NCI-H1417 treated with DMSO at 0.1 percent for 48 hours (cell line): ENCODE measurements at places on chromosomes 3 and 15.

- DNase-seq = no peak
Observed at GRCh38 chr3:124937049-124937448, 2.5 kb upstream of the MUC13 start.

DNA sequence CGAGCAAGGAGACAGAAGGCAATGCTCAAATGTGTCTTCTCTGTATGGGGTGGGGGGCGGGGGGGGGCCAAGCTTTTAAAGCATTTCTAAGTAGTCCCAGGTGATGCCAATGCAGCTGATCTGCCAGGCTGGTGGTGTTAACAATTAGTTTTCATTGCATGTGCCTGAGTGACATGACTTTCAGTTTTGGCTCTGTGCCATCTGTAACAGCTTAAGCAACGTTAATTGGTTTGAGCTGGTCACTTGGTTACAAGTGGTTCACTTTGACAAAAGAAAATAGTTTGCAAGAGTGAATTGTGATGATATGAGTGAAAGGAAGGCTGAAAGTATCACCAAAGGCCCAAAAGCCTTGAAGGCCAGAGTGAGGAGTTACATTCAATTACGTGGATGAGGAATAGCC lies 26.4 kb upstream of the LRIG1 start:
- no peak for DNase-seq

DNA sequence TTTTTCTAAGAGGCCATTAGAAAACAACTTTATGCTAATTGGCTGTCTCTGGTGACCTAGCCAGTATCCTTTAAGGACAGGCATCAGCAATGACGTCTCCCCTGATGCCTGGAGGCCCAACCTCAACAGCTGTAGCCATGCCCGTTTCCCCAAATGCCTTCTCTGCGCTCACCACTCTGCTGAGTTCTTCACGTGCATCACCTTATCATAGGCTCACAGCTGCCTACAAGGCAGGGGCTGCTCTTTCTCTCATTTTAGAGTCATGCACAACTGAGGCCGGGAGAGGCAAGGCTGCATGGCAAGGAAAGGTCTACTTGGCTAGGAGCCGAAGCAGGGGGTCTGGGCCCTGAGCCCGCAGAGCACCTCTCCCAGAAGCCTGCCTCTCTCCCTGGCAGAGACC lies 43.9 kb upstream of the SEC13 start:
- no peak for DNase-seq

DNA sequence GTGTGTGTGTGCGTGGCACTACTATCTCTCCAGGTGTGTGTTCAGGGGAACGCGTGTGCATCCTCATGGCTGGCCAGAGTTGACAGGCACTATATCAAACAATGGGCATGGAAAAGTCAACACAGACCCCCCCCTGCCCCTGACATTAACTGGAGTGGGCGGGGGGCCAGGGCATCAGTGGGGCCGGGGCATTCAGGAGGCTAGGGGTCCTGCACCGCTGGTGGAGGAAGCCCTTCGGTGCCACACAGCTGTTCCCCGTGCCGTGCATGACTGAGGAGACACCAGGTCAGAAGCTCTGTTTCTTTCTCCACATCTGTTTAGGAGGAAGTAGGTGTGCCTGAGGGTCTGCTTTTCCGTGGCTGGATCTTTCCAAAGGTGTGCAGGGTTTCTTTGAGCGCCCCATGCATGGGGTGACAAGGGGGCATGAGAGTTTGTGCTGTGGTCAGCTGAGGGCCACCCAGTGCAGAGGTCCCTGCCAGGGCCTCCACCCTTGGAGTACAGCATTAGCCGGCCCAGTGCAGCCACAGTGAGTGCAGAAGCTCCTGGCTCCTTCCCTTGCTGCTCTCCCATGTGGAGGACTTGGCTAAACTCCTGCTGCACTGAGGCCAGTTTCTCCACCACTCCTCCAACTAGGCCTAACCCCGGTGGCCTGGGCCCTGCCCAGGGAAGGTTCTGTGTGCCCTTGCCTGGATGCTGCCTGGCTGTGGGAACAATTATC lies 7.5 kb downstream of the C3orf22 start:
- no peak for DNase-seq

- peak; percentile 99 for DNase-seq
Observed at GRCh38 chr3:182596676-182597410, 196.5 kb upstream of the ATP11B start.

- DNase-seq = no peak
Observed at GRCh38 chr15:51071578-51071977, 23.1 kb downstream of the TNFAIP8L3 start.

- no peak for DNase-seq
Observed at GRCh38 chr3:171832989-171833388, 10.2 kb upstream of the TMEM212 start.

DNA sequence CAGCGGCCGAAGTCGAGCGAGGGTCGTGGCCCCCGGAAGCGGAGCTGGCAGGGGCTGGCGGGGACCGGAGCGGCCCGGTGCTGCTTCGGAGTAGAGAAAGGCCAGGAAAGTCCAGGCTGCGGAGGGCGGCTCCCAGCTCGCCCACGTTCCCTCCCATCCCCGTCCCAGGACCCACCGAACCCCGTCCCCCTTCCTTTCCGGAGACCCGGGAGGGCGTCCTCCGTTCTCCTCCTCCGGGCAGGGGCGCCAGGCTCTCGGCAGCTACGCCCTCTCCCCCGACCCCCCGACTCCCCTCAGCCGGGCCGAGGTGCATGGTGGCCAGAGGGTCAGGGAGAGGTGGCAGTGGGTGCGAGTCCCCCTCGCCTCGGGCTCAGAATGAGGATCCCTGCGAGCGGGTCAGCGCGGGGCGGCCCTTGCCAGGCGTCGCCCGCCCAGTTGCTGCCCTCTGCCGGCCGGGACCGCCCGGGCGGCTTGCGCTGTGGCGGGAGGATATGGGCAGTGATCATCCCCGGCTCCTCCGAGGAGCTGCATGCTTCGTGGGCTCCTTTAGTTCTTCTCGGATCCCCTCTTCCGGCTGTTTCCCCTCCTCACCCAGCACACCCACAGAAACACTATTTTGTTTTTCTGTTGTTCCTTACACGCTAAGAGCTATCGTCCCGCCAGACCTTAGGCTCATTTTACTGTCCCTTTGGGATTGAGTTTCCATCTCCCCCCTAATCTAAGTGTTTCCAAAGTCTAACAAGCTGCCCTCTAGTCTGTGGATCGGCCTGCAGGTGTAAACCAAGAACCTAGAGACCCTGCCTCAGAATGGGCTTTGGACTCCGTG lies 744 bp upstream of the ALDH1A2 start:
- DNase-seq = no peak

GRCh38 chr3:185342459-185343174 lies 20.3 kb upstream of the MAP3K13 start:
- DNase-seq = no peak

DNA sequence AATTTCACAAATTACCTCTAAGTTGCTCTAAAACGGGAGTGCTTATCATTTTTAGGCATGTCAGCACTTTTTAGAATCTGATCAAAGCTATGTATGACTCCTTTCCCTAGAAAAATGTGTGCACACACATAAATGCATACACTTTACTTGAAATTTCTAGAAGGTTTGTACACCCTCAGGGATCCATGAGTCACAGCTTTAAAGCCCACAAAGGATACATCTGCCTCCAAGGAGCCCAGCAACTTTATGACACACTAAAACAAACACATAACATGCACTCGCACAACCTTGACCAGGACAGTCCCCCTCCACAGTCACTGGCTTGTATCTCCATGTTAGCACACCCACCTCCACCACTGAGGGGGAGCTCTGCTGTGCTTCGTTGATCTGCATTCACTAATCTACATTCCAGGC lies 722.0 kb upstream of the CFAP20DC start:
- DNase-seq = no peak

GRCh38 chr3:130543322-130543721 lies 26.3 kb downstream of the COL6A6 start:
- DNase-seq = no peak

- no peak for DNase-seq
Observed at GRCh38 chr3:181794011-181794790, 82.5 kb downstream of the SOX2 start.

- DNase-seq = no peak
Observed at GRCh38 chr3:50122661-50123391, 32.3 kb upstream of the SEMA3F start.

- DNase-seq = no peak
Observed at GRCh38 chr3:126781889-126782491, 78.0 kb downstream of the CHCHD6 start.

DNA sequence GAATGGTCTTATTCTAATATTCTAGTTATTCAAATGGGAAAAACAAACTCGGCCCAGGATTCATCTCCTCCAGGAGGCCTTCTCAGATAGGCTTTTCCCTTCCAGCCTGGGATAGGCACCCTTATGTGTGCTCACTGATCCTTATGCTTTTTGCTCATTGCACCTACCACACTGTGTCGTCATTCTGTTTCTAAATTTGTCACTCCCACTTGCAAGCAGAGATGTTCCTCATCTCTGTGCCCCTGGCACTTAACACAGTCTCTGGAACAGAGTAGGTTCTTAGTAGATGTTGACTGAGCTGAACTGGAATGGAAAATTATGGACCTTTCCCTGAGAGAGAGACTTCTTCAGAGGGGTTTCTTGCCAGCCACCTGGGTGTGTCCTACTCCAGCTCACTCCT lies 18.7 kb upstream of the SPG11 start:
- DNase-seq = no peak

- DNase-seq = no peak
Observed at GRCh38 chr15:38012894-38013293, 78.5 kb downstream of the TMCO5A start.

GRCh38 chr15:88828791-88829190 lies 25.6 kb downstream of the ACAN start:
- DNase-seq = no peak

DNA sequence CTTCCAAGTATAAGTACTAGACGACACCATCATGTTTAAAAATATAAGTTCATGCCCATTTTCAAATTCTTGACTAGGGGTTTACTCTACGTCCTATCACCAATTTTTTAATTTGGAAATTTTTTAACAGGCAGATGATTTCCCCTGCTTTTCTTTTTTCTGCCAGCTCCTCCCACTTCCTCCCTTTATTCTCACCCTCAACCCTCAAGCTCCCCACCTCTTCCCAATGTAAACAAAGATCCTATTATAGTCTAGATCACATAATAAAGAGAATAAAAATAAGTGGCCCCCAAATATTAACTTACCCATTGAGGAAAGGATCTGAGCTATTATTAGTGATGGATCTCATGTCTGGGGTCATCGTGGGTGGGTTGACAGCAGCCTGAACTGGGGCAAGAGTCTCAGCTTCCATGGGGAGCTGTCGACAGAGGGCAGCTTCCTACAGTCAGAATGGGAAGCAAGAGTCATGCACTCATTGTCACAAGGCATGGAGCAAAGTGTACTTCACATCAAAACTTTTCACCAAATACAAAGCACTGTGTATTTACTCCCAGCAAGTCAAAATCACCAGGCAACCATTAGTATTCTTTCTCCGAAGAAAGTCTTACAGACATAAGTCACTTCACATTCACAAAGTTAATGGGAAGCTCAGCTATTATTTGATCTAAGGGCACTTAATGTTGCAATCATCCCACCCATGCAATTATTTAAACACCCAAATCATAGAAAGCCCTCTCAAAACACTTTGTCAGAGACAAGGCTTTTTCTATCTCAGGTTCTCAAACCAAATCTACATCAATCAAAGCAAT lies 53.2 kb downstream of the TM4SF4 start:
- no peak for DNase-seq

DNA sequence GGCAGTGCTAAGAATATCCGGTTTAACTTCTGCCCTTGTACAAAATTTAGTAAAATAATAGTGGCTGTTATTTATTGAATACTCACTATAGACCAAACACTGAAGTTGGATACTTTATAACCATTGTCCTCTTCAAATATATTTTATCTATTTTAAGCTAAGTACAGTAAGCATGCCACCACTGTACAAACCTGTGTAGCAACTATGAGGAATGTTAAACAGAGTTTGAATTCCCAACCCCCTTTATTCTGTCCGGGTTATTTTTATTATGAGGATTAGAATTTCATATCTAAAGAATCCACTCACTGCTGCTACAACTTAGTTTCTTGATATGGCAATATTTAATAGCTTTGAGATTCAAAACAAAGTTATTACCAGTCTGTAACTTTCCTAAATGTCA lies 203.5 kb upstream of the RBMS3 start:
- no peak for DNase-seq

DNA sequence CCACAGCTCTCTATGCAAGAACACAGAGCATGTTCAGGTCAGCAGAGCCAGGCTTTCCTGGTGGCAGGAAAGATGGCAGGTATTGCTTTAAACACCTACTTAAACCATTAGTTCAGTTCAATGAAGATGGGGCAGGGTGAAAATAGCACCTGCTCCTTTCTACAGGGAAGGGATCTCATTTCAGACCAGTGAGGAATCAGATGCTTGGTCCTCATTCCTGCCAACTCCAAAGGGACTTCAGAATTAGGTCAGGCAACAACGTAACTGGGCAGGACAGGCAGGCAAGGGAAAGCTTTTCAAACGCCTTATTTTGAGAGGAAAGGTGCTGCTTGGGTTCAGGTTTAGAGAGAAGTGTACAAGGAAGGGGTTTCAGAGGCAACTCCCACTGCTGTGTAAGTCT lies 12.6 kb upstream of the RPS17 start:
- DNase-seq = no peak

GRCh38 chr3:11370191-11370590 lies 98.0 kb downstream of the ATG7 start:
- DNase-seq = no peak

DNA sequence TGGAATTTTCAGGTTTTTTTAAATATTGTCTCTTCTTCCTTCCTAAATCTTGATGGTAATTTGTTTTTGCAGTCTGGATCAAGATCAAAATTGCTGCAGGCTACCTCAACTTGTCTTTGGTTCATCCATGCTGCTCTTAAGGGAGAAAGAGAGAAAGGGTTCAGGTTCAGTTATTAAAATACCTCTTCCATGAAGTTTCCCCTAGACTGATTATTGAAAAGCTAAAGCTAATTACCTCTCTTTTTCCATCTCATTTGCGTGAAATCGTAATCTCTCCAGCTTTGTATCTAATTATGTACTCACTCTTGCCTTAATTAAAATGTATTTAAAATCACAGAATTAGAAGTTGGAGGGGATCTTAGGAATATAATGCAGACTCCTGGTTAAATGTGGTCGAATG lies 52.7 kb downstream of the SLC28A2 start:
- no peak for DNase-seq

GRCh38 chr15:40915116-40915661 lies 14.0 kb upstream of the DLL4 start:
- DNase-seq = no peak

DNA sequence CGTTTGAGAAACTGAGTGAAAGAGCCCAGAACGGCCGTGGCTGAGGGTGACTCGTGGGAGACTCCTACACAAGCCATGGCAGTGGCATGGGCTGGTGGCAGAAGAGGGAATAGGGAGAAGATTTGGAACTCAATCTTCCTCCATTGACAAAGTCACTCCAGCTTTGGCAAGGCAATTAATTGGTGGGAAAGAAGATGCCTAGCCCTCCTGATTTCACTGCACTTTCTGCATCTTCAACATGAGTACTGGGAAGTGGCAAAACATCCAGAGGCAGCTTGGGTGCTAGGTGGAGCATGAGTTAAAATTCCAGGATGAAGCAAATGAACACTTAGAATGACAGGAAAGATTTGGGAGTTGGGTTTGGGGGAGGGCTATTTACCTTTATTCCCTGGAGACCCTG lies 1.4 kb upstream of the TGFBR2 start:
- no peak for DNase-seq

GRCh38 chr15:70376031-70376928 lies 278.6 kb upstream of the TLE3 start:
- peak; percentile 28 for DNase-seq
